Motor neuron (in vitro differentiated cells): ENCODE measurements at places on chromosomes 6 and 20. TPM values are rescaled to one million over a fixed set of nuclear protein-coding genes. Genes with fewer than 3 reads are reported as not detected.

DNA sequence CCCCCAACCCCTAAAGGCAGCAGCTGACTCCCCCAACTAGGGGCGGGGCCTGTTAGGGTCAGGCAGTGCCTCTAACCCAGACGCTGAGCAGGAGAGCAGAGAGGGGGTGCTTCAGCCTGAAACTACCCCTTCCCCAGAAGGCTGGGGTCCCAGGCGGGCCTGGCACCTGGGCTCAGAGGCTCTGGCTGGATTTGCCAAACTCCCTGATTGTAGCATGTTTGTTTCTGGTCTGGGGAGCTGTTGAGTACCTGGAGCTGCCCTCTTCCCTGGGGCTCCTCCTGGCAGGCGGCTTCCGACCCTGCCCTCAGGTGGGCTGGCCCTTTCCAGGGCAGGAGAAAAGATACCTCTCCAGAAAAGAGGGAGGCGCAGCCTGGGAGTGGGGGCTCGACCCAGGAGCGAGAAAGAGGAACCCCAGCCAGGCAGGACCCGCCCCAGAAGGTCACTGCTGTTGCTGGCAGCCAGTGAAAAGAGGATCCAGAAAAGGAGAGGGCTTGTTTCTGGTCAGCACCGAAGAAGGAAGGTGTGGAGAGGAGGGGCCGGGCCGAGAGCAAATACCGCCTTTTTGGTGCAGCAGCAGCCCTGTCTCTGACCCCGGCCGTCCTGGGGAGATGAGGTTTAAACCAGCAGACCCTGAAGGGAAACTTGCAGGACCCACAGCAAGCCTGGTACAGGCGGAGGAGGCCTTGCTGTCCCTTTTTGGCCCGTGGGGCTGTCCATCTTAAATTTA lies 810 bp upstream of the ABHD16B start:
- no peak for ATAC-seq

- no peak for ATAC-seq
These were observed 2.3 kb upstream of the CITED2 start for GRCh38 chr6:139376604-139377218.

DBNDD2 gene
- total RNA-seq: 4.8 and 9.7 TPM in 2 replicates

GRCh38 chr6:161066511-161066910 lies 74.9 kb downstream of the MAP3K4 start:
- no peak for ATAC-seq

DNA sequence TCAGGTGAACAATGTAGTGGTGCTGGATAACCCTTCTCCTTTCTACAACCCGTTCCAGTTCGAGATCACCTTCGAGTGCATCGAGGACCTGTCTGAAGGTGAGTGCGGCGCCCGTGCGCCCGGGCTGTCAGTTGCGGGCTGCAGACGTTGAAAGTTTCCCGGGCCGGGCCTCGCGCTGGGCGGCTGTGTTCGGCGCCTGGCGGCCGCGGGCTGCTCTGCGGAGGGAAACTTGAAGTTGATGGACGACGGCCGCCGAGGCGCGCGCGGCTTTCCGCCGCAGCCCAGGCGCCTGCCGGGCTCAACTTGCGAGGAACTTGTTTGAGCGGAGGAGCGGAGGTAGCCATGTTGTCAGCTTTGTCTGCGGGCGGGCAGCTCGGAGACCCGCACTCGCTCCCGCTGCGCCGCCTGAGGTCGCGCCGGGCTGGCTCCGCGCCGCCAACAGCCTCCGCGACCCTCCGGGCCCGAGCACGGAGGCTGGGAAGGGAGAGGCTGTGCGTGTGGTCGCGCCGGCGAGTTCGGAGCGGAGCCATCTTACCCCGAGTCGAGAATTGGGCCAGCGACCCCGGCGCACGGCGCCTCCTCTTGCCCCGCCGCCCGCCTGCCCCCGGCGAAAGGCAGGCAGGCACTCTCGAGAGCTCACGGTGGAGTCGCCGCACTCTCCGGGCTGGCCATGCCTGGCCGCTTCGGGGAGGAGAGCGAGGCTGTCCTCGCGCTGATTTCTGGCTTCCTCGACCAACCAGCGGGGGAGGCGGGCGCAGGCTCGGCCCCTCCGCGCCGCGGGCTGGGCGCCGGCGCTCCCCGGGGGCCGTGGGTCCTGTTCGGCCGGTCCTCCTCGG lies 691 bp downstream of the ASF1A start:
- ATAC-seq: peak; percentile 42

TRAPPC3L gene
- 0.06 TPM in 1 of 2 replicates, not detected in the other for total RNA-seq

GRCh38 chr20:37154684-37155298 lies 24.3 kb upstream of the RPN2 start:
- no peak for ATAC-seq

- no peak for ATAC-seq
These were observed 53.4 kb downstream of the VEGFA start for GRCh38 chr6:43823390-43823789.

GRCh38 chr20:54681869-54682268 lies 206.5 kb downstream of the DOK5 start:
- no peak for ATAC-seq

- ATAC-seq: no peak
These were observed 11.1 kb upstream of the HLA-DQB2 start for GRCh38 chr6:32774426-32774825.

- no peak for ATAC-seq
These were observed 479 bp downstream of the SLC39A7 start for GRCh38 chr6:33201147-33201545.

TCP11 gene
- 0.64 and 0.73 TPM in 2 replicates for total RNA-seq

DNA sequence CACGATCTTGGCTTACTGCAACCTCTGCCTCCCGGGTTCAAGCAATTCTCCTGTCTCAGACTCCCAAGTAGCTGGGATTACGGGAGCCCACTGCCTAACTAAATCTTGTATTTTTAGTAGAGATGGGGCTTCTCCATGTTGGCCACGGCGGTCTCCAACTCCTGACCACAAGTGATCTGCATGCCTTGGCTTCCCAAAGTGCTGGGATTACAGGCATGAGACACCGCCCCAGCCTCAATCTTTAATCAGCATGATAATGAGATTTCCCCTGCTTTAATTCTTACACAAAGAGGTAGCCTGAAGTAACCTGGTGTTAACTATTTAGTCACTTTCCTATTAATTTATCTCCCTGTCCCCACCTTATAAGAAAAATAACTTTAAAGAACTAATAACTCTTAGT lies 31.3 kb upstream of the TRDN start:
- ATAC-seq: no peak

DNA sequence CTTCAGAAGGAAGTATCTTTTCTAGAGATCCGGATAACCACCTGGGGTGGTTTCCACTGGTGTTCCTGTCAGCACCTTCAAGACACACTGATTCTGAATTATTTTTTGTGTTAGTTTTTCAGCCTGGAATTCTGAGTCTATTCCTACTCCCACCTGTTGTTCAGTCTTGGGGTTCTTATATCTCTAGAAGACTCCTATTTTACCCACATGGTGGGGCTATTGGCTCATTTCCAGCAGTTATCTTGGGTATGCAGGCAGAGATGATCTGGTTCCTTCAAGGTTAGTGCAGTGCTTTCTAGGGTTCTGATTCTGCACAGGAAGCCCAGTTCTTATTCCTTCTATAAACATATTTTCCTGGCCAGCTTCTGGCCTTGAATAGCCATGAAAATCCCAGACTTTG lies 175.6 kb upstream of the PDE7B start:
- ATAC-seq: peak; percentile 45

GRCh38 chr20:62476056-62476838 lies 452 bp upstream of the GATA5 start:
- ATAC-seq: peak; percentile 76

KCNK16 gene
- 0.45 TPM in 1 of 2 replicates, not detected in the other for total RNA-seq

DNA sequence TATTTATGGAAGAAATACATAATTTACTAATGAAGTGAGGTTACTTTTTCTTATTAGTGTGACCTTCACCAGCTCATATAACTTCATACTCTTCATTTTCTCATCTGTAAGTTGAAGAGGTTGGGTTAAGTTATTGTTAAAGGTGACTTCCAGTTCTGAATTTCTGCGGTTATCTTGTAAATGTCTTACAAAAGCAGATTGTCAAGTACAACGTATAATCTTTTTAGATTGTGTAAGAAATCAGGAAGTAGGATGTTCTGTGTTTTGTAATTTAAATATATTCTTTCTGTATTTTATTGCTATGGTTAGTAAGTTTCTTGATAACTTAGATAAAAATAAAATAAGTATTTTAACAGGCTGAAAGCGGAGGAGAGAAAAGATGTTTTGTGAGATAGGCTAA lies 12.0 kb downstream of the WTAP start:
- ATAC-seq: no peak

GRCh38 chr6:32393665-32394420 lies 13.1 kb downstream of the BTNL2 start:
- peak; percentile 61 for ATAC-seq

OR11A1 gene
- total RNA-seq: 0.28 and 0.39 TPM in 2 replicates

- no peak for ATAC-seq
These were observed 35.3 kb downstream of the TAF11 start for GRCh38 chr6:34852406-34853085.

ASIP gene
- 0.97 TPM in 1 of 2 replicates, not detected in the other for total RNA-seq

SLA2 gene
- total RNA-seq: 0.36 TPM in 1 of 2 replicates, not detected in the other

BFSP1 gene
- total RNA-seq: 2.6 and 3.8 TPM in 2 replicates

BANF2 gene
- not detected in 2 replicates for total RNA-seq

GPX5 gene
- total RNA-seq: 0.19 TPM in 1 of 2 replicates, not detected in the other
